Thyroid gland (tissue), 4 donors: ENCODE measurements at places on chromosomes 1 and 21. TPM values are rescaled to one million over a fixed set of nuclear protein-coding genes. Genes with fewer than 3 reads are reported as not detected.

DNA sequence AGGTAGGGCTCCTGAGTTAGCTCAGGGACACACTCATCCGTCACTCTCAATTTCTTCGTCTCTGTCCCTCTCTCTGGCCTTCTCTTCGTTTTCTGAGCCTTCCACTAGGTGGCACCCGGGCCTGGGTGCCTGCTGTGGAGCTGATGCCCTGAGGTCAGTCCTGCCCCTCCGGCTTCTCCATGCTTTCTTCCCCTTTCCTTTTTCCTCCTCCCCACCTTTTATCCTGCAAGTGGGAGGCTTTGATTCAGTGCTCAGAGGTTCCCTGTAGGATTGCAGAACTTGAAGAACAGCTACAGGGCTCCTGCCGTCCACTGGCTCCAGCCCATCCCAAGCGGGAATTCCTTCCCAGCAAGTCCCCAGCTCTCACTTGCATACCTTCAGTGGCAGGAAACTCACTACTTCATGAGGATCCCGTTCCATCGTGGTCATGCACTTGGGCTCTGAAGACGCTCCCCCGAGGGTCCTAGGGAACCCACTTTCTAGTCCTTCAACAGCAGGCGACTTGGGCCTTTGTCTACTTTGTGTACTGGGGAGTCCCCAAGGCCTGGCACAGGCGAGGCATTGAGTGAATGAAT, 45.6 kb downstream of the SRRM1 start:
- DNase-seq, result peak; percentile 71

DNA sequence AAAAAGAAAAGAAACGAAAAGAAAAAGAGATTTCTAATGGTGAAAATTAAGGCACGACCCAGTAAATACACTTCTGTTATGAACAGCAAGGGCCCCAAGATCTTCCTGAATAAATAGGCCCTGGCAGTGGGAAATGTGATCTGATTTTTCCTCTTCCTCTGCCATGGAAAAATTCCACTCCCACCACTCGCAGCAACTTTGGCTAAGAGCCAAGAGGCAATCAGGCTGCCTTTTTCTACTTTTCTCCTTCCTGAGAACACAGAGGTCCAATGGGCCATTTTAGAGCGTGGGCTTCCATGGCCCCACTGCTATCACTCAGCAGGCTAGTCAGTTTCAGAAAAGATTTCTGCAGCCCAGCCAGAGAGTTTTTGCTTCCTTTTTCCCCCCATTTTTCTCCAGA, 33.7 kb upstream of the AK4 start:
- peak; percentile 30 for DNase-seq

GRCh38 chr1:168772428-168773060, 43.5 kb upstream of the DPT start:
- no peak for DNase-seq

DNA sequence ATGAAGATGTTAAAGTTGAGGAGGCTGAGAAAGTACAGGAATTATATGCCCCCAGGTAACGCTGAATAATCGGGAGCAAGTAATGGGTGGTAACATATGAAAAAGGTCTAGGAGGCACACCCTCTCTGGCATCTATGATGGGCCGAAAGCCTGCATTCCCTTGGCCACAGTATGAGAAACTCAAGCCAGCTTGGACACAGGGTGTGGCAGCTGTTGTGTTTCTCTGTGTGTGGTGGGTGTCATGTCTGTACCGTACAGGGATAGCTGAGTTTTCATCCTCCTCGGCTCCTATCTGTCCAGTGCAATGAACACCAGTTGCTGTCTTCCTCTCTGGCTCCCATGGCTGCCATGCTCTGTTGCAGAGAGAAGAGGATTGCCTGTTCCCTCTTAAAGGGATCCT, 32.9 kb downstream of the NBPF3 start:
- DNase-seq, result no peak

Gene CHRNB2
- total RNA-seq, result not detected

Gene HSPA6
- 4.7 TPM for total RNA-seq

Gene HHIPL2
- total RNA-seq, result 0.78 TPM
